Effector memory CD4-positive, alpha-beta T cell (primary cell): ENCODE measurements at places on chromosomes 6 and 20.

GRCh38 chr6:133895573-133896343 is 6.8 kb downstream of the TCF21 start:
- no peak for DNase-seq

DNA sequence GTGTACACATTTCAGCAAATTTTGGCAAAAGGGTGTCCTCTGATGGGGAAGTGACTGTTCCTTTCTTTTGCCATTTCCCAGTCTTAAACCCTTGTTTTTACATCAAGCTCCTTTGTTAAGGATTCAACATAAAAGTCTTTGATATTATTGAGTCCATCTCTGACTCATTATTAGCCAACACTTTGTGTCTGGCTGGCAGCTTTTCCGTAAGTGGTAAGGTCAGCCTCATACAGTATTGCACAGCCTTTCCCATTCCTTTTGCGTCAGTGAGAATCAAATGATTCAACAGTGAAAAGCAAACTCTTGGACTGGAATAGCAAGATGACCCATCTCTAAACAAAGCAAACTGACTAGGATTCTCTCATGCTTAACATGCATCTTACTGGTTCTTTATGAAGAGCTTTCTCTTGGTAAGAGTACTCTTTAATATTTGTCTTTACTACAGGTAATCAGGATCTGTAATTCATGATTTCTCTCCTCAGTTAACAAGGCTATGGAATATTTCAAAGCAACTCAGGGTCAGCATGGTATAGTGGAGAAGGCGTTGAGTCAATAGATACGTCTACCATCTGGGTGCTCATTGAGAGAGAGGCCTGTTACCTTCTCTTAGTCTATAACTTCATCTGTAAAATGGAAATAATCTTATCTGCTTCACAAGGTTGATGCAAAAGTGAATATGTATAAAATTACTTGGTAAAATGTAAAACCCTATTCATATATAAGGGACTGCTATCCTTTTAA is 183.6 kb downstream of the PRL start:
- DNase-seq = no peak

DNA sequence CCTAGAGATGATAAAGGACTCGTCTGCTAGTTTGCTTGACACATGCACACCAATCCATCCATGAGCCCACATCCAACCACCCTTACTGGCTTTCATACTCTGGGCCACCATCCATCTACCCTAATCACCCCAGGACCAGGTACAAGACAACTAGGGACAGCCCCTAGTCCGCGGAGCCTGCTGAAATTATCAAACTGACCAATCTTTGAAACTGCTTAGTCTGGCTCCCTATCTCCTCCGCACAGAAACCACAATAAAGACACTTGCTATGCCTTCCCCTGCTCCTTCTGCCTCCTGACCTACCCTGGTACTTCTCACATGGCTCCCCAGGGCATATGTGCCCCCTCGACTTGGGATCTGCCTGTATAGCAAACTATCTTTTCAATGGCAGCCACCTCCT is 33.1 kb downstream of the PXDC1 start:
- no peak for DNase-seq

DNA sequence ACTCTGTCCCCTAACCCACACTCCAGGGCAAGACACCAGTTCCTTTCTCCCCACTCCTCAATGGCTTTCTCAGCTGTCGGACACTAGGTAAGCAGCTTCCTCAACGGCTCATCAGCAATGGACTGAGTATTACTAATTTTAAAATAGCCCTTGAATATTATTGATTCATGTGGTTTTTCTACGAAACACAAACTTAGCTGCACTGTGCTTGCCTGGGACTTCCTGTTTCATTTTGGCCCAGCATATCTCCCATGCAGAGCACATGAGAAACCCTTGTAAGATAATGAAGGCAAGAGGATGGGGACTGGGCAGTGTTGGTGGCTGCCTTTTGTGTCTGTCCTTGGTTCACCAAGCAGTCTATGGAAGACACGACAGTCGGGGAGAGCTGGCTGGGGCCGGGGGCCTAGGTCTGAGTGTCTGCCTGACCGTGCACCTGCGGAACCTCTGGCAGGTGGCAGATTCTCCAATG is 48.9 kb downstream of the RNASET2 start:
- no peak for DNase-seq

DNA sequence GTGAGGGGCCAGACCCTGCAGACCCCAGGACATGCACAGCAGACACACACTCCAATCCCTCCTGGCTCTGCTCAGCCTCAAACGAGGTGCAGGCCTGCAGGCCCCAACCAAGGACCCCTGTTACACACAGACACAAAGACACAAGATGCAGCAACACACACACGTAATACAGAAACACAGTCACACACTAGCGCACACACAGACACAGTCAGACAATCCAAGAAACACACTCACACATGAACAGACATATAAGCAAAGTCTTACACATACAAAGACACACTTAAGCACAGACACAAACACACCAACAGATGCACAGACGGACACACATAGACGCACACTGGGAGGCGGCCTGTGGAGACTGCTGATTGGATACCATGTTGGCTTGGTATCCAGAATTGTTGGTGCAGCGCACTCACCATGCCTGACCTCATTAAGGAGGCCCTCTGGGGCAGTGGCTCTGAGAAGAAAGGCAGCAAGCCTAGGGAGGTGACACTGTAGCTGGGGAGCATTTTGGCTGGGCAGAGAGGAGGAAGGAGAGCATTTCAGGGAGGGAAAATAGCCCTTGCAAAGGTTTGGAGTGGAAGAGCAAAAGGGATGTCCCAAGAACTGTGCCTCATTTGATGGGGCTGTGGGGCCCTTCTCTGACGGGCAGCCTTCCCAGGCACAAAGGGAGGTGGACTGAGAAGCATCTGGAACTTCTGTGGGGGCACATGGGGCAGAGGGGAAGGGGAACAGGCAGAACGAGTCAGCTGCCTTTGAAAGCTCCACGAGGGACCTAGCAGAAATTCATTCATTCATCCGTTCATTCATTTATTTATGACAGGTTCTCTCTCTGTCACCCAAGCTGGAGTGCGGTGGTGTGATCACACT is 1.4 kb upstream of the HSPA12B start:
- no peak for DNase-seq

- DNase-seq = no peak
These were observed 16.4 kb upstream of the KIF25 start for GRCh38 chr6:167980911-167981580.
